ENCODE measurements at places on chromosomes 13 and 19.
A peak's percentile ranks its signal among the peaks of the same experiment; 100 is the strongest.

DNA sequence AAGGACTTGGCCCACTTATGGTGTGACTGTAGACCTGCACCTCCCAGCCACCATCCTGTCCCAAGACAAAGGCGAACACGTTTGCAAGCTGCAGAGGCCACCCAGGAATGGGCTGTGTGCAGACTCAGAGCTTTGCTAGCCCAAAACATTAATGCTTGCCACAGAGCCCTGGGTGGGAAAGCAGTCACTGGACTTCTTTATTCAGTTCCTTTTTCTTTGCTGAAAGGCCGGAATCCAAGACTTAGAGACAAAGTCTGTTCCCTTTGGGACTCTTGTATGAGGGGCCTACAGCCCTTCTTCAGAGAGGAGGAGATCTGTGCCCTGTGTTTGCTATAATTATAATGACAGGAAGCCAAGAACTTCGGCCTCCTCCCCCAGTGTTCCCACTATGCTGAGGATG, 167.8 kb downstream of the DLEU7 start:
- no peak for DNase-seq

DNA sequence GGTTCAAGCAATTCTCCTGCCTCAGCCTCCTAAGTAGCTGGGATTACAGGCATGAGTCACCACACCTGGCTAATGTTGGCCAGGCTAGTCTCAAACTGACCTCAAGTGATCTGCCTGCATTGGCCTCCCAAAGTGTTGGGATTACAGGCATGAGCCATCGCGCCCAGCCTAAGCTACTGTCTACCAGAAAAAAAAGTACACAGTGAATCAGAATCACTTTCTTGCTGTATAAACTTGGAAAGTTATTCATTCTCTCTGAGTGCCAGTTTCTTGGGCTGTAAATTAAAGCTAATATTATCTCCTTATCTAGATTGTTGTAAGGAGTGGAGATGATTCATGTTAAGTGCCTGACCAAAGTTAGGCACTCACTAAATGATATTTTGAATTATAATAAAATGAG, 242.8 kb downstream of the ENOX1 start:
- DNase-seq: no peak

- DNase-seq: no peak
Measured at GRCh38 chr13:43784496-43784895, 2.3 kb downstream of the ENOX1 start.

DNA sequence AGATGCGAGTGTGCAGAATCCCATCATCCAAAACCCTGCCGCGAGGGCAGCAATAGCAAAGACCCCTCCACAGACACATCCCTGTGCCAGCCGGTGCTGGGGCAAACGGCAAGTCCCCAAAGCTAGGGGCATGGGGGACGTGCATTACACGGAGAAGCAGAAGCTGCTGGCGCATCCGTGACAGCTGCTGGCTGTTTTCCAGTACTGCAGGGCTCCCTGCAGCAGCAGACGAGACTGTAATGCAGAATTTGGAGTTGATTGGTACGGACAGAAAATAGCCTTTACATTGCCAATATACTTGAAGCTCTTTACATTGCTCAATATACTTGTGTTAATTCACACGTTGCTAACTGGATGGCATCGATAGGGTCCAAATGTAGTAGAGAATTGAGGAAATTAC, 77.2 kb upstream of the TMTC4 start:
- DNase-seq: peak; percentile 55

DNA sequence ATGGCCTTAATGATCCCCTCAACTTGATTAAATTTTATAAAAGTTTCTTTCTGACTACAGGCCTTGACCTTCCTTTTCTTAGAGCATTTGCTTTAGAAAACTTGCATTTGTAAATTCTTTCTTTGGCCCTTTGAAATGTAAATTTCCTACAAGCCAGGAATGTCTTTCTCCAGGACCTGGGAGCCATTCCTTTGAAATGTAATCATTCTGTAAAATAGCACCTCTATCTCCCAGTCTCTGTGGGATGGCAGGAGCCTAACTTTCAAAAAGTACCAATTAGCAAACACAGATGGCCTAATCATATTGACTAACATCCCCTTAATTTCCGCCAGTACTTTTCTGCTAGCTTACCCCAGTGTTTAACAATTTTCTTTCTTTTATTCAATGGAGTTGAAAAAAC, 1394.2 kb upstream of the ATXN8OS start:
- no peak for DNase-seq

GRCh38 chr13:77653301-77653700, 44.2 kb upstream of the SLAIN1 start:
- no peak for DNase-seq

DNA sequence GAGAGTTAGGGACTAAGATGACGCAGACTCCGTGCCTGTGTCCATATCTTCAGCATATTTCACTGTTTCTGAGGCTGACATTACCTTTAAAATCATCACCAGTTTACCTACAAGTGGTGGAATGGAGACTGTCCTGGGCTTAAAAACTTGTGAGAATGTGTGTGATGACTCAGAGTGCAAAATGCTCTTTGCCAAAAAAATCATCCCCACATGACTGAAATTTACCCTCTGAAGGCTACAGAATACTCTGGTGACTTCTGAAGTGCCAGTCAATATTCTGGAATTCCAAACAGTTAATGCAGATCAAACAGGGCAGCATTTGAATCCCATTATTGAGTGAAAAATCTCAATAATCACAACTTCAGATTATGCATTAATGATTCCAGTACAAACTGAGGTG, 901.4 kb downstream of the EFNB2 start:
- no peak for DNase-seq

- no peak for DNase-seq
Measured at GRCh38 chr13:23724196-23724970, 154.2 kb downstream of the TNFRSF19 start.

GRCh38 chr19:4547303-4548237, 7.7 kb upstream of the LRG1 start:
- no peak for DNase-seq

DNA sequence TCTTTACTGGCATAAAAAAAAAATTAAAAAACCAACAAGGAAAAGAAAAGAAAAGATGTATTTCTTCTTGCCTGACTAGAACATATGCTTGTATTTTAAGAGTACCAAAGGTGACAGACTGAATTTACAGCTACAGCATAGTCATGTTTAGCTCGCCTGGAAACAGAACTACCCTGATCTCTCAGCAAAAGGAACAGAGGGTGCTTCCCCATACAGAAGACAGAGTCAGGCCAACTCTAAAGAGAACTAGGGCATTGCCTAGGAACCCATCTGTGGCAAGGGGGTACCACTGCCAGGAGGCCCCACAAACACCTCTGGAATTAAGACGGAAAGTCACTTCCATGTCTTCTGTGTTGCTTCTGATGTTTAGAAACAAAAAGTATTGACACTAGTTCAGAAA, 252.1 kb upstream of the STARD13 start:
- peak; percentile 58 for DNase-seq

- no peak for DNase-seq
Measured at GRCh38 chr19:19654441-19654840, 9.0 kb downstream of the ATP13A1 start.

DNA sequence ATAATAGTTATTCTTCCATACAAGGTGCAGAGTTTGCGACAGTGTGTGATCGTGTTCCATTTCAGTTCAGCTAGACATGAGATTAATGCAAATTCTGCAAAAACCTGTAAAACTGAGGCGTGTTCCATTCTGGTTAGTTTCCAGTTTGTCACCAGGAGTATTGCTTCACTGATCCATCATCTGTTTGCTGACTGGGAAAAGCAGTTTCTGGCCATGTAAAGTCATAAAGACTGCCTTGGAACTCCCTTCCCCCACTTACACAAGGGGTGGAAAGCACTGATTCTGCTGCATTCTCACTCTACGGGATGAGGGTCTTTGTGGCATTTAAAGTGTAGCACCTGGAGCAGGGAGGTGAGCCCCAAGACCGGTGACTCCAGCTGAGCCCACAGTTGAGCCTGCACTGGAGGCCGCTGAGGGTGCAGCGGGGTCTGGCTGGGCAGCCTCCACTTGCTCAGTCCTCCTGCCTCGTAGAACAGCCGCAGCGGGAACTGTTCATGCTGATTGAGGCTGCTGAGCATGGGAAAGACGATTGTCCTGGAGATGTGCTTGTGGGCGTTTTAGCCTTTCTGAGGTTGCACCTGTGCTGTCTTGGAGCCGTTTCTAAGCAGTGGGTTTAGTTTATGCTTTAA, 2.0 kb downstream of the ZNF57 start:
- DNase-seq: no peak

DNA sequence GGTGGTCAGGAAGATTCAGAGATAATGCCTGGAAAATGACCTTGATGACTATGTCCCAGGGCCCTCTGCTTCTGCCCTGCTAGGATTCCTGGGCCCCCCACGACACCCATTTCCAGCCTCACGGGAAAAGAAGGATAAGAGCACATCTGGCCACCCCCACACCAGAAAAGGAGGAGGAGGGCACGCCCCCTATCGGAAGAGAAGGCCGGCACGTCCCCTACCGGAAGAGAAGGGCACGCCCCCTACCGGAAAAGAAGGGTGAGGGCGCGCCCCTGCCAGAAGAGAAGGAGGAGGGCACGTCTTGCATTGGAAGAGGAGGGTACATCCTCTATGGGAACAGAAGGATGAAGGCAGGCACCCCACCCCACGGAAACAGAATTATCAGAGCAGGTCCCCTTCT, 84.3 kb downstream of the IER2 start:
- DNase-seq: no peak

GRCh38 chr13:66225072-66225471, 1005.1 kb downstream of the PCDH9 start:
- DNase-seq: no peak

GRCh38 chr13:49357694-49358093, 86.2 kb downstream of the CAB39L start:
- no peak for DNase-seq

DNA sequence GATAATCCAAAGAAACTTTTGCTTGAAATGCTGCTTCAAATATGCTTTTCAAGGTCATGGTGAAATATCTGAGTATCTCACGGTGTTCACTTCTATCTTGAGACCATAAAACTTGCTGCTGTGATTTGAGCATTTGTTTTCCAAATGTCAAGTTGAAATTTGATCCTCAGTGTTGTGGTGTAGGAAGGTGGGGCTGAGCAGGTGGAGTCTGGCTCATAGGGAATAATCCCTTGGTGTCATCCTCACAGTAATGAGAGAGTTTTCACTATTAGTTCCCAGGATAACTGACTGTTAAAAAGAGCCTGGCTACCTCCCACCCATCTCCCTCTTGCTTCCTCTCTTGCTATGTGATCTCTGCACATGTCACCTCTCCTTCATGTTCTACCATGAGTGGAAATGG, 858.0 kb upstream of the SLITRK5 start:
- DNase-seq: no peak

GRCh38 chr13:40613192-40613818, 53.1 kb downstream of the FOXO1 start:
- peak; percentile 41 for DNase-seq
